Effector CD8-positive, alpha-beta T cell (primary cell): ENCODE measurements at places on chromosomes 1 and 21.

DNA sequence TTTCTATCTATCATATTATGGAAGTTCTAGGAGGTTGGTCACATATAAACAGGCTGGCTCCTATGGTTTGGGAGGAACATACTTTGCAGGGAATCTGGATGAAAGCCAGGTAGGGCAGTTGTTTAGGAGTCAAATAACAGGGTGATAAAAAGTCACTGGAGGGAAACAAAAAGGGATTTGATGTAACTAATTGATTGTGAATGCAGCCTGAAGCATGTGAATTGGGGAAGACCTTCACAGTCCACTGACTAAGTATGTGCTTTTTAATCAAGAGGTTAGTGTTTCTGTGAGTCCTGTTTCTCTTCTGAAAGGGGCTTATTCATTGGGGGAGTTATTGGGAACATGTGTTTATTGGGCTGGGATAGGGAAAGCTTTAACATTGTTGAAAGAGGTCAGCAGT lies 41.3 kb downstream of the HMCN1 start:
- DNase-seq = no peak

DNA sequence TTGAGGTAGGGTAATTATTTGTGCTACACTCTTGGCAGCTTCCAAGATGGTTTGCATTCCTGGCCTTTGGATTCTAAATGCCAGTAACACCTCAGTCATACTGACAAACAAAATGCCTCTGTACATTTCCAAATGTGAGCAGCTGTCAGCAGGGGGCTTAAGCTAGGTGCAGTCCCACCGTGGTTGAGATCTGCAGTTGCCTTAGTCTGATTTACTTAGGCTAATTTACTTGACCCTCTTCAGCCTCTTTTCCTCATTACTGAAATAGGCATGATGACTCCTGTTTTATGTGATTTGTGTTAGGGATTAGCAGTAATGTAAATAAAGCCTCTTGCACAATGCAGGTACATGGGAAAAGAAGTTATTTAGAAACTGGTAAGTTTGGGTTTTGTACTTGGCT lies 13.5 kb upstream of the SPATA1 start:
- DNase-seq = no peak

DNA sequence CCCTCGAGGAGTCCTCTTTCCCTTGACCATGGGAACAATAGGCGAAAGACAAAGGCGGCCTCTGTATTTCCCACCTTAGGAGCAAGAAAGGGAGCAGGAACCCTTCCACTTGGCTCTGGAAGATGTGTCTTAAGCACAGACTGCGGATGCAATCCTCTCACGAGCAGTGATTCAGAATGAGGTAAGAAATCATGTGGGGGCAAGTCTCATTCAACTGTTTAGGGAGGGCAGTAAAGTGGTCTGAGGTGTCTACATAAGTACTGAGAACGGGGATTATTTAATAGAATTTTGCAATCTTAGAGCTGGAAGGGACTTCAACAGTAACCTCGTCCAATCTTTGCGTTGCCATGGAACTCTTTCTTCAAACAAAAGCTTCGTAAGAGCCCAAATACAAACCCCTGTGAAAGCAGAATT lies 1.6 kb upstream of the DYRK3 start:
- no peak for DNase-seq

GRCh38 chr1:95849439-95849838 lies 615.4 kb downstream of the RWDD3 start:
- no peak for DNase-seq
